Astrocyte (in vitro differentiated cells and primary cell): ENCODE measurements at places on chromosomes 2 and 18.

DNA sequence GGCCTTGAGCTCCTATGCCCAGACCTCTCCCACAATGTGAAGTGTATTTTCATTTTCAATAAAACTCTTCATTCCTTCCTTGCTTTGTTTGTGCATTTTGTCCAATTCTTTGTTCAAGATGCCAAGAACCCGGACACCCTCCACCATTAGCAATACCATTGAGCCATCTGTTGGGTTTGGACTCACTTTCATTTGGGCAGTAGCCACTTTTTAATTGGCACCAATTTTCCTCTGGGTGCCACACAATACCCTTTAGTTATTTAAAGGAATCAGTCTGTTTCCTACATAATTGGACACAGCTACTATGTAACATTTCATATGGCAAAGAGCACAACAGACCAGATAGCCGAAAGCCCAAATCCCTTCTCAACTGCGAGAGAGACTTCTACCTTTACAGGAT lies 22.5 kb upstream of the SLC35G4 start:
- no peak for DNase-seq

- peak; percentile 62 for DNase-seq
Measured at GRCh38 chr2:159249990-159250715, 36.4 kb downstream of the WDSUB1 start.

DNA sequence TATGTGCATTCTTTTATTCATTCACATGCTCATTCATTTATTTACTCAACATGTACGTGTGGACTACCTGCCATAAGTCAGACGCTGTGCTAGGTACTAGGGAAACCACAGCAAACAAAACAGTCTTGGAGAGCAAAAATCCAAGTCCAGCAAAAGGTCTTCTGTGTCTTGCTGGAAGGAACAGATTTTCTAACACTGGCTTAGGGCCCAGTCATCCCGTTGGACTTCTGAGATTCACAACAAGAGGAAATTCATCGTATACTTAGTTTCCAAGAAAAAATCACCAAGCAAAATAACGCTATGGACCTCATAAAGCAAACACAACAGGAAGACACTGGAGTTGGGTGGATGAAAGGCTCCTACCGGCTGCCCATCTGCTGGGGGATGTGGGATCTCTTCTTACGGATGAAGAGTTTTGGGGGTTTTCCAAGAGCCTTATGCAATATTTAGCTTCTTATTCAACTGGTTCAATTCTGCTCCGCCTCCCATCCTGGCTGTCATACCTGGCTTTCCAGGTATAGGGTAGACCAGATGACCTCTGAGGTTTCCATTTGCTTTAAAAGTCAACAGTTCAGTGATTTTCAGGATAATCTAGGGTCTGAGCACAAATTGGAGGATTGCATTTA lies 262.7 kb downstream of the HAUS1 start:
- no peak for DNase-seq

- DNase-seq = no peak
Measured at GRCh38 chr2:217950401-217950871, 52.4 kb downstream of the TNS1 start.

GRCh38 chr2:176997792-176998169 lies 214.8 kb upstream of the HNRNPA3 start:
- no peak for DNase-seq

DNA sequence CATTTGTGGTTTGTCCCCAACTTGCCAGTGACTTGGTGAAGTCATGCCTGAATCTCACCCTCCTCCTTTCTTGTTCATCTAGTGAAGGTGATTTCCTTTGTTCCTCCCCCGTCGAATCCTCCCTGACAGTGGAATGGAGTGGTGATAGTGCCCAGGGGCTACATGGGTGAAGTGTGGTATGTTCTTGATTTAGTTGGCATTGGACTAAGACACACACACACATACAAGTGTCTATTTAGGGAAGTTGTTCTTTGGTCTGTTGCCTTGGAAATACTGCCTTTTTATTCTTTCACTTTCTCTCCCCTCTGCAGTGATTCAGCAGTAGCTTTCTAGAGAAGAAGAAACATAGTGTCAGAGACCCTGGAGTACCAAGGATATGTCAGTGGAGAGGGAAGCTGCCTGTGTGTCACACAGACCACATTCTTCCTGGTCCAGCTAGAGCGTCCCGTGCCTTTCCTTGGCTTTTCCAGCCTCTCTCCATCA lies 10.9 kb downstream of the INPP4A start:
- no peak for DNase-seq

DNA sequence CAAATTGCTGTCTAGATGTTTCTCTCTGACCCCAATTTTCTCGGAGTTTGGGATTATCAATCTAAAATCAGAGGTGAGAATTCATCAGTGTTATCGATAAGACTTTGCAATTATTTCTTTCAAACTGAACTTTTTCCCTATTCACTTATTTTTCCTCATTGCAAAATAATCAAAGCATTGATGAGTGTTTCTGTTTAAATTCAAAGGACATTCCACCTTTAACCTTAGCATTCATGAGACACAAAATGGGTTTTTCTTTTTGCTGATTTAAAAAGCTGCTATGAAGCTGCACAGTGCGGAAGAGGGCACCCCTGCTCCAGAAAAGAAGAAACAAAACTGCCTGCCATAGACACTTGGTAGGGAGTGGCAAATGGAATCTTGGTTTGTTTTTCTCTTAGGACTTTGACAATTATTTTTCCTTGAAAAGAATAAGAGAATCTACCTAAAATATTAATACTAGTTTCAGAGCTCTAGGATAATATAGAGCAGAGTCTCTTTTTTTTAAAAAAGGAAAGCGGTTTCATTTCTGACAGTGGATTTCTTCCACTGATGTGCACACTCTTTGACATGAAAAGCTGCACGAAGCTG lies 203.4 kb downstream of the TGIF1 start:
- DNase-seq = no peak

GRCh38 chr18:40152859-40153258 lies 1802.2 kb upstream of the PIK3C3 start:
- peak; percentile 10 for DNase-seq

DNA sequence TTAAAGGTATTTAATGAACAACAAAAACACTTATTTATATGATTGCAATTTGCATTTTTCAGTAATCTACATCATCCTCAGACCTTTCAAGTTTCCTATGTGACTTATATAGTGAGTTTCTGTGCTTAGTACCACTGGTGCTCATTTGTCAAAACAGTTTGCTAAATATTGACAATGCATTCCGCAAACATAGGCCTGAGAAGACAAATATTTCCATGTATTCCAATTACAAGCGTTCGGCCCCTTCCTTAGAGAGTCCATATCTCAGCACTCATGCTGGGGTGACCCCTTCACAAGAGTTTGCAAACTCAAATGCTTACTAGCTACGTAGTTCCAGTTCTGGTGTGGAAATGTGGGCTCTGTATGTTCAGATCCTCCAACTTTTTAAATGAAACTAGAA lies 56.1 kb downstream of the SRD5A2 start:
- DNase-seq = no peak

- no peak for DNase-seq
Measured at GRCh38 chr2:240646900-240647502, 21.7 kb downstream of the GPR35 start.

GRCh38 chr2:49770919-49771318 lies 616.6 kb upstream of the FSHR start:
- peak; percentile 5 for DNase-seq

GRCh38 chr2:5696404-5696944 lies 4.3 kb downstream of the SOX11 start:
- DNase-seq = peak; percentile 17

GRCh38 chr2:234240917-234241316 lies 190.4 kb downstream of the SPP2 start:
- peak; percentile 99 for DNase-seq

GRCh38 chr18:45286431-45286830 lies 328.8 kb upstream of the SLC14A2 start:
- no peak for DNase-seq

GRCh38 chr2:191797500-191797899 lies 49.4 kb downstream of the CAVIN2 start:
- no peak for DNase-seq

- no peak for DNase-seq
Measured at GRCh38 chr2:28357948-28358667, 34.5 kb upstream of the FOSL2 start.

DNA sequence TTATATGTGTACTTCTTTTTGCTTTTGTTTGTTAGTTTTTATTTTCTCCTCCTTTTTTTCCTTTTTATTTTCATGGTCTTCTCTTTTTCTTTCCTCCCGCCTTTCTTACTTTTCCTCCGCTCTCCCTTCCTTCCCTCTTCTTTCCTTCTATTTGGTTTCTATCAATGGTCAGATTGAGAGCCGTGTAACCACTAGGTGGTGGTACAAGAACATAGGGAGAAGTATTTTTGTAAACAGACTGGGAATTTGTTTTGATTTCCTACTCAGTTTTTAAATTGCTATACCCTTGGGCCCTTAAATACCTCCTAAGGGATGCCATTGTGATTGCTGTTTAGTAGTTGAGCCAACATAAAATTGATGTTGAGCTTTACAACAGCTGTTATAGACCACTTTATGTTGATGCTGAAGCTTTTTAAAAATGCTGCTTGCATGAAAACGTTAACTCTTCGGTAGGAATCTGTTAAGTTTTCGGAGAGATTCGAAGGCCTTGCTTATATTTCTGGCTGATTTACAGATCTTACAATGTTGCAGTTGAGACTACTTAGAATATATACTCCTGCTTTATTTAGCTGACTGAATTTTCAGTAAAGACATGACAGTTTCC lies 124.2 kb downstream of the UBE2E3 start:
- peak; percentile 41 for DNase-seq

DNA sequence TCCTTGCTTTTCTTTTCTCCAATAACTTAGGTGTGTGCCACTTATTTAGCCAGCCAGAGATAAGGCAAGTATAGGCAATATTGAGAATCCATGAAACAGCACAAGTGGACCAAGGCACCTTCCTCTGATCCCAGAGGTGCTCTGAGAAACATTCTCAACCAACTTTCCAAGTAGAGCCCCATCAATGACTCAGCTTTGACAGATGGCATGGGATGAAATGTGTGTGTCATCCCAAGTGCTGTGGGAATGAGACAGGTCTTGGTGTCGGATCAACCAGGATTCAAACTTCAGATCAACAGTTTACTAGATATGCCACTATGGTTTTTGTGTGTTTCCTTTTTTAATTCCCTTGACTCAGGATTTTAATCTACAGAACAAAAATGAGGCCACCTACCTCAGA lies 164.0 kb downstream of the GRB14 start:
- no peak for DNase-seq

DNA sequence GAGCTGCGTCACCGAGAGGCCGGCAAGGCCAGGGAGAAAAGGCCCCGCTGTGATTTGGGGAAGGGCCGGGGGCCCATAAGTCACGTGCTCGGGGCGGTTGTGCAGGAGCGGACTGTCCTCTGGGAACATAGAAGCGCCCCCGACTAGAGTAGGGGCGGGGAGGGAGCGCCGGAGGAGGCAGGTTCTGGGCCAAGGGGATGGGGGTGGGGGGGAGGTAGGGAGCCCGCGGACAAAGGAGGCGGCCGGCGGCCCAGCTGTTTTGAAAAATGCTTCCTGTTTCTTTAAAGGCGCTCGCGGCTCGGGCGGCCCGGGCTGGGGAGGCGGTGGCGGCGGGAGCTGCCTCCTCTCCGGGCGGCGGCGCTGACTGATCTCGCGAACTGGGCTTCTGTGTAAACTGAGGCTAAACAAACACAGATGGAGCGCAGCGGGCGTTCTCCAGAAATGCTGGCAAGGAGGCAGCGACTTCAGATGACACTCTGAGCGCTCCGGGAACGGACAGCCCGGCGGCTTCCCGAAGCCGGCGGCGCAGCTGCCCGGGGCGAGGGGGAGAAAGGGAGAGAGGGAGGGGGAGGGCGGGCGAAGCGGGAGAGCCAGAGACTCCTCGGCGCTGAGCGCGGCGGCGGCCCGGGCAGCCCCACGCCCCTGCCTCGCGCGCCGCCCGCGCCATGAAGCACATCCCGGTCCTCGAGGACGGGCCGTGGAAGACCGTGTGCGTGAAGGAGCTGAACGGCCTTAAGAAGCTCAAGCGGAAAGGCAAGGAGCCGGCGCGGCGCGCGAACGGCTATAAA lies at the start of gene ATOH8:
TSS of gene ATOH8 (plus strand) at position 467 of the 788 bp plus-strand sequence. CDS start at position 666, 199 bp downstream.
- DNase-seq = peak; percentile 62

DNA sequence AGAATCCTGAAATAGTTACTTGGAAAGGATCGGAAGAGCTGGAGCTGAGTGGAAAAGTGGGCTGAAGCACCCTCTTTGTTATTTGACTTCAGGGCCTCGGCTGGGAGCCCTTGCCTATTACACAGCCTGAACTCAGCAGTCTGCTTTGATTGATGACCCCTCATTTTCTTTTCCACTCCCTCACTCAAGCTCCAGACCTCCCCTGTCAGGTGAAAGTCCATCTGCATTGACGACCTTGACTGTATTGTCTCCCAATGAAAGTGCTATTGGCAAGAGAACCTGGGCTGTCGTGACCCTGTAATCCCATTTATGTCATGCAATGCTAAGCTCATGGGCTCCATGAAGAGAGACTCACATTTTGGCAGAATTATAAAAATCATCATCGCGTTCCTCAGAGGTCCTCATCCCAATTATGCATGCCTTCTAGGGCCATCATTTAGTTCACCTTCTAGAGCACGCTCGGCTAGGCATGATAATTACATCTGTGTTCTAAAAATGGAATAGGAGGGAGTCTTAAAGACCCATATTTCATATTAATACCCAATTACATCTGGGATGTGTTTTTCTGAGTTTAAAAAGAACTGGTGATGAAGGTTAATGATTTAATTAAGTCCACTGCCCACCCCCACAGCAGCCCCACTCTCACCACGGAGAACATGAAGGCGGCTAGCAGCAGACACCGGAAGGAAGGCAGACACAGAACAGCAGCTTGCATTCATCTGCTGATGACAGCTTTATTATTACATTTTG lies 472.5 kb downstream of the PID1 start:
- DNase-seq = no peak

- no peak for DNase-seq
Measured at GRCh38 chr2:71240794-71241193, 13.9 kb upstream of the PAIP2B start.

DNA sequence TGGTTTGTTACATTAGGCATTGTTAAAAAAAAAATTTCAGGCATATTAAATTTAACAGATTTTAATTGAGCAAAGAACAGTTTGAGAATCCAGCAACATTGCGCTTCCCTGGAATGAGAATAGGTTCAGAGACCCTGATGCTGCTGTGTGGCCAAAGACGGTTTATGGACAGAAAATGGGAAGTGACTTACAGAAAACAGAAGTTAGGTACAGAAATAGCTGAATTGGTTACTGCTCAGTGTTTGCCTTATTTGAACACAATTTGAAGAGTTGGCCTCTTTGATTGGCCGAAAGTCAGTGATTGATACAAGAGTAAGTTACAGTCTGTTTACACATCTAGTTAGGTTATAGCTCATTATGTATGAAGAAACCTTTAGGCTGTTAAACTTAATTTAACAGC lies 6.0 kb upstream of the NEDD4L start:
- DNase-seq = no peak
